ENCODE measurements at places on chromosomes 3 and 15. TPM values are rescaled to one million over a fixed set of nuclear protein-coding genes. Genes with fewer than 3 reads are reported as not detected.

DNA sequence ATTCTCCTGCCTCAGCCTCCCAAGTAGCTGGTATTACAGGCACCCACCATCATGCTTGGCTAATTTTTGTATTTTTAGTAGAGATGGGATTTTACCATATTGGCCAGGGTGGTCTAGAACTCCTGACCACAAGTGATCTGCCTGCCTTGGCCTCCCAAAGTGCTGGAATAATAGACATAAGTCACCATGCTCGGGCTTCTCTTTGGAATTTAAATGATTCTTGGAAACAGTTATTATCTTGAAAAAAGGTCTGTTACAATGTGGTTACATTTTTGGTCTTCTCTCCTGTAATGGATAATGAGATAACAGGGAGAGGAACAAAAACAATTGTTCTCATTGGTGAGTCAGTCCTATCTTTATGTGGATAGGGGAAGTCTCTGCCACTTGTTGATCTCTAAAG, 59.8 kb upstream of the AADACL2 start:
- peak; percentile 34 for DNase-seq

DNA sequence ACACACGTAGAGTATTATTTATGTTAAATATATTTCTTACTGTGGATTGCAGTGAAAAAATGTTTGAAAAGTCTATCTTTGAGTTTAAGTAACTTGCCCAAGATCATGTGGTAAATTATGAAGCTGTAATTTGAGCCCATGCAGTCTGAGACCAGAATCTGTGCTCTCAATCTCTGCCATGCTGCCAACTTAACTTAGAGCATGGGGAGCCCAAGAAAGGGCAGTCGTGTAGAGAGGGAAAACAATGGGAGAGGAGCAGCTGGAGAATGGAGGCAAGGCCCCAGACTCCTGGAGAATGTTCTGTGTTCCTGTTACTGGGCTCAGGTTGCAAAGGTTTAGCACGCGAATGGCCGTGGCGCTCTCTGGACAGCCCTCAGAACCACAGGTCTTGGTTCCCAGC, 311.6 kb upstream of the RASGRP1 start:
- no peak for DNase-seq

GRCh38 chr15:92011611-92012367, 158.3 kb downstream of the SLCO3A1 start:
- peak; percentile 34 for DNase-seq

GRCh38 chr3:154548341-154548740, 118.4 kb upstream of the GPR149 start:
- no peak for DNase-seq

DNA sequence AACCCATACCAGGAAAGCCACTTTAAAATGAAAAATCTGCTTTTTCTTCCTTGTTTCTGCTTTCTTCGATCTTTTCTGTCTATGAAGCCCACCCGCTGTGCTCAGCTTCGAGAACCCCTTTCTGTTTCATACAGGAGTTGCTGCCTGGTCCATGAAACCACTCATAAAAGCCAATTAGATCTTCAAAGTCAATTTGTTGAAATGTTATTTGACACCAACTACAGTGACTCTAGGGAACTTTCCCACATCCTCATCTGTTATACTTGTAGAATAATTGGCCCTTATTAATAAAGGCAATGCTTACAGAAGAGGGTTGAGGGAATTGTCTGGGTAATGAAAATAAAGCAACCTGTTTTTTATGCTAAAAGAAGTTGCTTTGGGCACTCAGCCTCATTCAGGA, 523.6 kb downstream of the OCA2 start:
- no peak for DNase-seq

- DNase-seq, result peak; percentile 40
Observed at GRCh38 chr3:38004415-38005075, 14.0 kb downstream of the VILL start.

DNA sequence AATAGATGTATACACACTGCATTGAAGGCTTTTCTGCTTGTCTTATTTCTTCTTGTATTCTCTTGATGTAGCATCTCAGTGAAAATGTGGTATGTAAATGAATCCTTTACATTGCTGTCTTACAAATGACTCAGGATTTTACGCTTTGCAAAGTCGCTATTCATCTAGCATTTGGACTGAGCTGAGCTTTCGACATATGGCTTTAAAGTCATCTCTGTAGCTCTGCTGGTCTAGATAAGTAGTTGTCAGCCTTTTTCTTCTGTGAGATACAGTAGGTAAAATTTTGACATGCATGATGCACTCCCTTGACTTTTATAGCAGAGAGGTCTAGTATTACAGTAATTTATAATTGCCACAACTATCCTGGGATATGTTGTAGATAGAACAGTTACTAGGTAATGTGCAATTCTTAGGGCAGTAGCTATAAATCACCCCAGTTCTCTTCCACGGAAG, 16.8 kb downstream of the MEF2A start:
- no peak for DNase-seq

DNA sequence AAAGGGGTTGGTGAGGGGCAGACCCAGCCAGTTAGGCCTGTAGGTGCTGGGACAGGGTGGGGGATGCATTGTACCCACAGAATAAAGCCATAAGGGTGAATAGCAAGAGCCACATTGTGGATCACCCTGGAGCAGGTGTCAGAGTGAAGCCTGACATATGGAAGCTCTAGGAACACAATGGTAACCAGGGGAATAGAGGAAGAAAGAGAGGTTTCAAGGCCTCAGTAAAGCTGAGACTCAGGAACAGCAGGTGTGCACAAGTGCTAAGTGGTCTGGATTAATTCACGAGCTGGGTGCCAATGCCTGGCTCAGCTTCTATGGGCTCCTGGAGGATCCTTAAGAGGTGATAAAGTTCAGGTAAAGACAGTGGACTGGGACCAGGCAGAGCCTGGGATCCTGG, 323.7 kb upstream of the CTNNB1 start:
- no peak for DNase-seq

GRCh38 chr3:16759227-16759903, 125.4 kb upstream of the PLCL2 start:
- DNase-seq, result no peak

DNA sequence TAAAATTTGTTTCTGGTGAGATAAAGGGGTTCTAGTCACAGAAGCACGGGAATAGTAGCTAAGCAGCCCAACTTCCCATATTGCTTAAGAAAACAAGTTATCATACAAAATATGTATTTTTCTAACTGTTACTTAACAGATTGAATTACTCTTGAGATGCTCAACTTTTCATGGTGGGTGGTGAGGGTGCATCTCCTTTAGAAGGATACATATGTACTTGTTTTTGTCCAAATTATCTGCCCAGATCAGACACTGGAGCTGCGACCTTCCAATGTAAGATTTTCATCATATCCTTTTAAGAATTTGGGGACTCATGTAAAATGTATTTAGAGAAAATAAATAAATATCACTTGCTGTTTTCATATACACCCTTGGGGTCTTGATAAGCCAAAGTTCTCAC, 252.2 kb upstream of the SOX2 start:
- no peak for DNase-seq

- no peak for DNase-seq
Observed at GRCh38 chr3:10420745-10421475, 84.5 kb downstream of the ATP2B2 start.

Gene MESD
- total RNA-seq, result 33.1 TPM

Gene CGNL1
- 10.2 TPM for total RNA-seq

Gene ZNF662
- 0.53 TPM for total RNA-seq

Gene ZNF80
- not detected for total RNA-seq

Gene RBM6
- 49.0 TPM for total RNA-seq
